ENCODE measurements at places on chromosomes 3 and 15.

DNA sequence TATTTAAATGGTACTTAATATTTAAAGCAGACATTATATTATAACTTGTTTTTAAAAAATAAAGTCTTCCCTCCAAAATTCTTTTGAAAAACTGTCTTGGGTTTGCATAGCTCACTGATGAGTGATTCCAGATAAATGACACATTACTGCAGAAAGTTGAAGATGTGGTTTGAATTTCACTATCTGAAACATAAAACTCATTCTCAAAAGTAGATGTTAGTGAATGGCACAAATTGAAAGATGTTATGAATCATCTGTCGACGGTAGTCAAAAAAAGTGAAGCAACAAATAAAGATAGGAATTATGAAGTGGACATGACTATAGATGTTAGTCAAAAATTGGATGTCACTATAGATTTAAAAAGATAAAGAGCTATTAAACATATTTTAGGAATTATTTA is 280.5 kb downstream of the GAP43 start:
- no peak for DNase-seq

DNA sequence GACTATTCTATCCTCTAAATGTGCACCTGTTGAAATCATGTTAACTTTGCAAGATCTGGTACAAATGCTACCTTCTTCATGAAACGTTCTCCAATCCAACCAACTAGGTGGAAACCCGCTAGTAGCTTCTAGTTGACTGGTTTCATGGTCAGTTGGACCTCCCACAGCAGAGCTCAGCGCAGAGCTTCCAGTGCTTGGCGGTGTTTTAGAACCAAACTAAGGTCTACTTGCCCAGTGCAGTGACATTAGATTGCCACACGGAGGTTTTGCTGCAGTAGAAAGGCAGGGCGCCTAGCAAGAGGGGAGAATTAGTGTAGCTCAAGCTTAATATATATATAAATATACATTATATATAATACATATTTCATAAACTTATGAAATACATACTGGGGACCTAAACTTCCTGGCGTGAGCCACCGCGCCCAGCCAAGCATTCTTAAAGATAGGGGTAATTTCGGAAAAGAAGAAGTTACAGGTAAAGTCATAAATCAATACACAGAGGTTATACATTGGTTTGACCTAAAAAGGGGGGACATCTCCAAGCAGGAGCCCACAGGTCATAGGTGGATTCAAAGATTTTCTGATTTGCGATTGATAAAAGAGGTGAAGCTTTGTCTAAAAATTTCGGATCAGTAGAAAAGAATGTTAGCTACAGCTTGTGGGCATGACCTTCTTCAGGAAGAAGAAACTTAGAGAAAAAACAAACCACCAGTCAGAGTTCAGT is 2.1 kb upstream of the OXSR1 start:
- DNase-seq = no peak

GRCh38 chr15:51848811-51849210 is 19.4 kb downstream of the TMOD3 start:
- DNase-seq = no peak

- no peak for DNase-seq
Measured at GRCh38 chr3:121269389-121269788, 276.4 kb downstream of the POLQ start.

GRCh38 chr3:127899766-127900165 is 15.3 kb upstream of the KBTBD12 start:
- no peak for DNase-seq

- no peak for DNase-seq
Measured at GRCh38 chr15:42735382-42736165, 1.4 kb downstream of the CDAN1 start.

DNA sequence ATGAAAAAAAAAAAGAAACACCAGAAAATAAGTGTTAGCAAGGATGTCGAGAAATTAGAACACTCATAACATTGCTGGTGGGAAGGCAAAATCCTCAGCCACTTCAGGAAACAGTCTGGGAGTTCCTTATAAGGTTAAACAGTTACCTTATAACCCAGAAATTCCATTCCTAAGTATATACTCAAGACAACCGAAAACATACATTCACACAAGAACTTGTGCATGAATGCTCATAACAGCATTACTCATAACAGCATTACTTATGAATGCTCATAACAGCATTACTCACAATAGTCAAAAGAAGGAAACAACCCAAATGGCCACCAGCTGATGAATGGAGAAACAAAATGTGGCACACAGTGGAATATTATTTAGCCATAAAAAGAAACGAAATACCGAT is 34.8 kb upstream of the DCP1A start:
- DNase-seq = no peak

Measured in activated T-helper 1 cell treated with anti-CD3 and anti-CD28 coated beads, Interleukin-2, amount 50 U/mL, for 16 hours (primary cell).